Activated naive CD4-positive, alpha-beta T cell treated with anti-CD3 and anti-CD28 coated beads for 36 hours (primary cell): ENCODE measurements at places on chromosomes 13 and 19.
A peak's percentile ranks its signal among the peaks of the same experiment; 100 is the strongest.

DNA sequence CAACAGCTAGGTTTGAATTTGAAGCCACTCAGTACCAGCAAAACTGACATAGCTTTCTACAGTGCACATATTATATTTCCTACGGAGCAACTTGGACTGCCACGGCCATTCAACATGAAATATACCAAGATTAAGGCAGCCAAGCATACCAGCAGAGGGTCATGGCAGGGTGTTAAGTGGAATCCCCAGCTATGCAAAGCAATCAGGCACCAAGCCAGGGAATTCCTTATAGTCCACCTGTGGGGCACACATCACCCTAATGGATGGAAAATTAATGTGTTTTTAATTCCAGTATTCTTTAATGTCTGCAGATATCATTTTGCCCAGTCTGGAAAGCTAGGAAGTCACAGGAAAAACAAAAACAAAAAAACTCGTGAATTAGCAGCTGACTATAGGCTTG is 1190.3 kb downstream of the EFNB2 start:
- no peaks in the 10 kb centered on the region for H3K36me3 ChIP-seq
- H3K4me1 ChIP-seq, result no peaks in the 10 kb centered on the region
- H3K27me3 ChIP-seq, result no peaks in the 10 kb centered on the region
- no peak for DNase-seq

DNA sequence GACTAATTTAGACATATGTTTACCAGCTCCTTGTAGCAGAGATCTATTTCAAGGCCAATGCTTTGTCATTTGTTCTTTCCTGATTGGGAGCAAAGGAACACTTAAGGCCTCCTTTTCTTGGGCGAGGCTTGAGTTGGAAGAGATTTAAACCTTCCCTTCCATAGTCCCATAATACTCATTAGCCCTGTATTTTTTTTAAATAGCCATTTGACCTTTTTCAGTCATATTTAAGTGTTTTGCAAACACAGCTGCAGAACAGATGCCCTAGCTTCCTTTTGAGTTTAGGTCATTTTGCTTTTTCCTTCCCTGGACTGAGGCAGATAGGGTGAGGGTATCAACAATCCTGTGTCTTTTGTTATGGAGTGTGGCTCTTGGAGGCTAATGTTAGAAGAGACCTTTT is 198.3 kb downstream of the NBEA start:
- H3K4me3 ChIP-seq, result no peak overlapping the region
- H3K27me3 ChIP-seq, result no peaks in the 10 kb centered on the region
- H3K36me3 ChIP-seq, result no peaks in the 10 kb centered on the region
- H3K4me1 ChIP-seq, result peaks cover 6% of the 10 kb centered on the region
- no peak overlapping the region for H3K27ac ChIP-seq

DNA sequence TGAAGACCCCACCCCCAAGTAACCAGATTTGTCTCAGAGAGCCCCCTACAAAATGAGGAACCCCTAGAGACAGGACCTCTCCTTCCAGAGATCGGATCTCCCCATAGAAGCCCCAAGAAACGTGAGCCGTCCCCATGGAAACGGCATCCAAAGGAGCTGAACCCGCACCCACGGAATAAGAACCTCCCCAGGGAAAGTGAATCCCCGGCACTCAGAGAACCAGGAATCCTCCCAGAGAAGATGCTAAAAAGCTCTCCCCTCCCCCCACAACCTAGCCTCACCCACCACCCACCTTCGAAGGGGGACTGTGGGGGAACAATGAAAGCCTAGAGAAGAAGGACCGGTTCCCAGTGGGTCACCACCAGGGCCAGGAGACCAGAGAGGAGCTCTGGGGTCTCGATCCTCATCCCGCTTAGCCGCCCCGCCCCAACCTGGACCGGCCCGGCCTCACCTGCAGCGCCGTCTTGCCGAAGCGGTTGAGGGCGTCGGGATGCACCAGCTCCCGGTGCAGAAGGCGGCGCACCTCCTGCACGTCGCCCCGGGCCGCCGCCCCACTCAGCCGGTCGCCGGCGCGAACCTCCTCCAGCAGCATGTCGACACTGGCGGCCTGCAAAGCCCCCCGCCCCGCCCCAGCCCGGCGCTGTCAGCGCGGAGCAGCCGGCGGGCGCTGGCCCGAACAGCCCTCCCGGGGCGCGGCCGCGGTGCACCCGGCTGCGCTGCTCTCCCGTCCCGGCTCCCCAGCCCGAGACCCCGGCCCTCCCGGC is 535 bp downstream of the CDKN2D start:
- peak overlapping the region; percentile 98 for H3K27ac ChIP-seq
- DNase-seq, result peak; percentile 75
- H3K4me3 ChIP-seq, result peak overlapping the region; percentile 94
- H3K27me3 ChIP-seq, result no peaks in the 10 kb centered on the region

GRCh38 chr19:5655412-5655811 is 24.9 kb downstream of the MICOS13 start:
- no peak overlapping the region for H3K27ac ChIP-seq
- H3K4me3 ChIP-seq, result no peak overlapping the region
- H3K4me1 ChIP-seq, result no peaks in the 10 kb centered on the region
- no peaks in the 10 kb centered on the region for H3K27me3 ChIP-seq
- DNase-seq, result no peak
- H3K36me3 ChIP-seq, result peaks cover 44% of the 10 kb centered on the region
